ENCODE measurements at places on chromosomes 11 and 22. TPM values are rescaled to one million over a fixed set of nuclear protein-coding genes. Genes with fewer than 3 reads are reported as not detected.

- DNase-seq = peak; percentile 83
Measured at GRCh38 chr22:29040385-29041275, 21.0 kb downstream of the C22orf31 start.

DNA sequence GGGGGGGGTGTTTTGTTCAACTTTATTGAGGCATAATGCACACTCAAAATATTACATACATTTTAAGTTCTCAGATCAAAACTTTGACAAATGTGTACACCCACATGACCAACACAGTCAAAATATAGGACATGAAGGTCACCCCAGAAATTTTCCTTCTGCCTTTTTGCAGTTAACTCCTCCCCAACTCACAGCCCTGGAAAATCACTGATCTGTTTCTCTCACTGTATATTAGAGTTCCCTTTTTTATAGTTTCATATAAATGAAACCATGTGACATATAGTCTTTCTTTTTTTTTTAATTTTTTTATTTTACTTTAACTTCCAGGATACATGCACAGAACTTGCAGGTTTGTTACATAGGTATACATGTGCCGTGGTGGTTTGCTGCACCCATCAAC lies 4.6 kb downstream of the TMPRSS5 start:
- DNase-seq = no peak

DNA sequence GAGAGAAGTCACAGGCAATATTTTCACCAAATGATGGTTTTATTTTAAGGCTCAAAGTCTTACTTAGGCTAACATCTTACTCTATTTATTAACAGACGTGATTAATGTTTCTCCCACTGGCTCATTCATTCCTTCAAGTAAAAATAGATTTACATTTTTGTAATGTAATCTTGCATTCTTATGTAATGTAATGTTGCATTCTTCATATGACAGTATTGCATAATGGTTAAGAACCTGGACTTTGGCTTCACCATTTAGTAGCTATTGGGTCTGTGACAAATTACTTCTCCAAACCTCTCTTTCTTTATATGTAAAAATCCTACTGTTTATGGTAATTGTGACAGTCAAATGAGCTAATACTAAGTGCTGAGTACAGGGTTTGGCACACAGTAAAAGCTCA lies 3.3 kb upstream of the DIXDC1 start:
- DNase-seq = no peak

DNA sequence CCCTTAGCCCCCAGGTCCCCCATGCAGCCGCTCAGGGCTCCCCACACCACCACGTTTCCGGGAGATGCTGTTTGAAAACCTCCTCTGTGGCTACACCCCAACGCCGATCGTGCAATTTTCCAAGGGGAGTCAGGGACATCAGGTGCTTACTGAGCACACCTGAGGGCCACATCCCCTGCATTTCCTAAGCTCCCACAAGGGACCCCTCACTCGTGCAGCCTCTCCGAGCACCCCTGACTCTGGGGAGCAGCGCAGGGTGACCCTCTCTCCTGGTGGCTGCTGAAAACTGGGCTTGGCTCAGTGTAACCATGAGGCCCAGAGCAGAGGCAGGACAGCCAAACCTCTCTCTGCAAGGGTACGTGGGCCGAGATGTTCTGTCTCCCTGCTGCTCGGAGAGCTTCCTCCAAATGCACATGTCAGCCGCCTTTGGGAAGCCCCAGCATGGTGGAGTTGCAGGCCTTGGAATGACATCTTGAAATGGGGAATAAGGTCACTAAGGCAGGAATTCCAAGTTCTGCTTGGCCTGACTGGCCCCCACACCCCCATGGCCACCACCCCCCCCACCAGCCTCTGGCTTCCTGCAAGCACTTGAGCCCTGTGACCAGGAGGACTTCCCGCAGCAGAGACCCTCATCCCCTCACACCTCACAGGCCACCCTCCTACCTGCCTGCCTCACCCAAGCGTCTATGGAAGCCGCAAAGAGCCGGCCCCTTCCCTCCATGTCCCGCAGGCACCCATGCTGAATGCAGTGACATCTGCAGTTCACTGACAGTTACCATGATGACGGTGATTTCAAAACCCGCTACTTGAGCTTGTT lies 257.4 kb downstream of the BRD1 start:
- peak; percentile 2 for DNase-seq

DNA sequence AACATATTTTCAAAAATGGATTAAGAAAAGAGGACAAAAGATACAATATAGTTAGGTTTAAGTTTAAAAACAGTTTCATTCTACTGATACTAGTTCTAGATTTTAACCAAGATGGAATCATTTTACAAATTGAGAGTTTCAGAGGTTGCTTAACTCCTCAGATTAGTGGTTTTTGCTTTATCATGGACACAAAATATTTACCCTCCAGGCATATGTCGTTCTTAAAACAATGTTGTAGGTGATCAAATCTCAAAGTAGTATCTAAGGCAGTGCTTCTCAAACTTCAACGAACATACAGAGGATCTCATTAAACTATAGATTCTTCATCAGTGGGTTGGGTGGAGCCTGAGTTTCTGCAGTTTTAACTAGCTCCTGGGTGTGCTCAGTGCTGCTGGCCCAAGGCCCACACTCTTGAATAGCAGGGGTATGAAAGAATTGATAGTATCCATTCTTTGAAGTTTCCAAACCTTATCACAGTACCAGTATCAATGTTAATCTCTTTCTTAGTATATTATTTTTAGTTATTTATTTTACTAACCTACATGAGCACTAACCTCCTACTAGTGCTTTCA lies 48.0 kb downstream of the YAP1 start:
- DNase-seq = no peak

- no peak for DNase-seq
Measured at GRCh38 chr22:34161431-34162123, 241.3 kb upstream of the LARGE1 start.

- no peak for DNase-seq
Measured at GRCh38 chr11:70073871-70074371, 4.2 kb upstream of the ANO1 start.

- no peak for DNase-seq
Measured at GRCh38 chr11:124745835-124746620, 6.0 kb downstream of the VSIG2 start.

DNA sequence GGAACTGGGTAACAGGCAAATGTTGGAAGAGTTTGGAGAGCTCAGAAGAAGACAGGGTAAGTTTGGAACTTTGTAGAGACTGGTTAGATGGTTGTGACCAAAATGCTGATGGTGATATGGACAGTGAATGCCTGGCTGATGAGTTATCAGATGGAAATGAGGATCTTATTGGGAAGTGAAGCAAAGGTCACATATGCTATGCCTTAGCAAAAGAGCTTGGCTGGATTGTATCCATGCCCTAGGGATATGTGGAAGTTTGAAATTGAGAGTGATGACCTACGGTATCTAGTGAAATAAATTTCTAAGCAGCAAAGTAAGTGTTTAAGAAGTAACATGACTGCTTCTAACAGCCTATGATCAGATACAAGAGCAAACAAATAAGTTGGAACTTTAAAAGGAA lies 17.8 kb downstream of the BBOX1 start:
- DNase-seq = no peak

- no peak for DNase-seq
Measured at GRCh38 chr22:39470451-39471291, 13.9 kb downstream of the MGAT3 start.

- DNase-seq = no peak
Measured at GRCh38 chr22:44458044-44459020, 39.7 kb downstream of the RTL6 start.

- DNase-seq = no peak
Measured at GRCh38 chr22:36334821-36335603, 52.8 kb downstream of the MYH9 start.

DNA sequence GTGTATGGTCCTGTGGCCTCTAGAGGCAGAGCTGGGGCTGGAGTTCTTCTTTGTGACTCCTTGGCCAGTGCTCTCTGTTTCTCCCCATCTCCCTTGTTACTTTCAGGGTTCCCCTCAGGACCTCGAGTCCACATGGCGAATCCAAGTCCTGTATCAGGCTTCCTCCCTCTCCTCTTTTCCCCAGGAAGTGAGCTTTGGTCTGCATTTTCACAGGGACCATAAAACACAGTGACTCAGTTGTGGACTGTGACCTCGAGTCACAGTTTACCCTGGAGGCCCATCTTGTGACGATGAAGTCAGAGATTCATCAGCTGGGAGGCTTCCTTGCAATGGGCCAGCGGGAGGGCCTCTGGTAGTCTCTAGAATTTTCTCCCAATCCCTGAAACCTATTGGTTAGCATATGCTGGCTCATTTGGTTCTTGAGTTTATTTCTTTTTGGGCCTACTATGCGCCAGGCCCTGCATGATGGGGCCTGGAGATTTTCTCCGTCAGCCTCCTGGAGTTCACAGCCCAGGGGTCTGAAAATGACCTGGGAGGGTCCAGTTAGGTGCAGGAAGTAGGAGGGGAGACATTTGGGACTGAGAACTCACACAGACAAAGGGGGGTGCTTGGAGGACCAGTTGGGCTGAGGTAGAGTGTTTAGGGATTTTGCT lies 100.8 kb downstream of the KIAA1671 start:
- DNase-seq = no peak

- DNase-seq = no peak
Measured at GRCh38 chr11:11740073-11740702, 101.6 kb upstream of the USP47 start.

DNA sequence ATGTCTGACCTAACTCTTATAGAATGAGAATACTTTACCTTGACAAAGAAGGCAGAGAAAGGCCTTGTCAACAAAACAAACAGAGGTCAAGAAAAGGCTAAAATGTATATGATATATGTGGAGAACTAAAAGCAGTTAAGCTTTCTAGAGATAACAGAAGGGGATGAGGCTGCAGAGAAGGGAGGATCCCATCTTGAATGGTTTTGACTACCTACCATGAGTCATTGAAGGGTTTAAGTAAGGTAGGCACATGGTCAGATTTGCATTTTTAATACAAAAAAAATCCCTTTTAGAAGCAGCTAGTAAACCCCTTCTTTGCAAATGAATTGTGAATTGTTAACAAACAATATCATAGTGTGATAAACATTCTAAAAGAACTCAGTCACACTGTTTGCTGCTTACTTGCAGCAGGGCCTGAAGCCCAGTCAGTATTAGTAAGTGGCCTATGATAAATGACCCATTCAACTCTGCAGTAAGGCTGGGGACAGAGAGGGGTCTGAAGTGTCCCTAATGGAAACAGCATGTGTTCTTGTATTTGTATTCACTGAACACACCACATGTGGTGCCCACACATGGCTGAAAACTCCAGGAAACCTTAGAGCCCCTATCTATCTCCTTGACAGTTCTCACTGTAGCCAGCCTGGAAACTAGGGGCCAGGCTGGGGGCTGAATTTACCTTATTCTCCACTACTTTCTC lies 328.8 kb upstream of the PITPNB start:
- no peak for DNase-seq

- no peak for DNase-seq
Measured at GRCh38 chr11:113465786-113466185, 9.4 kb downstream of the DRD2 start.

DNA sequence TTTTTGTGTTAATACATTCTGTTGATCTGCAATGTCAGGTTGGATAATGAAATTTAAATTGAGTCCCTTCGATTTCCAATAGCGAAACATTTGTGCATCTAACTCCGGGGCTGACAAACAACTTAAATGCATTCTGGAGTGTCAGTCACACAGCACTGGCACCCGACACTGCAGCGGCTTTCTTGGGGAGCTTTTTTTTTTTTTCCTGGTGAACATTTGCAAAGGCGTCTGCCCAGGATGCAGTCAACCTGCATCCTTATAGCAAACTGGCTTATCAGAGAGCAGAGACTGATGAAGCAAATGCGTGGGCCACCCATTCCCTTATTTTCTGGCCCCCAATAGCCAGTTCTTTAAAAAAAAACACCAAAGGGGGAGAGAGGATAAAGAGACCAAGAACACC lies 1167.7 kb downstream of the LRRC4C start:
- DNase-seq = no peak

GRCh38 chr11:82356316-82356715 lies 377.3 kb downstream of the FAM181B start:
- no peak for DNase-seq

DNA sequence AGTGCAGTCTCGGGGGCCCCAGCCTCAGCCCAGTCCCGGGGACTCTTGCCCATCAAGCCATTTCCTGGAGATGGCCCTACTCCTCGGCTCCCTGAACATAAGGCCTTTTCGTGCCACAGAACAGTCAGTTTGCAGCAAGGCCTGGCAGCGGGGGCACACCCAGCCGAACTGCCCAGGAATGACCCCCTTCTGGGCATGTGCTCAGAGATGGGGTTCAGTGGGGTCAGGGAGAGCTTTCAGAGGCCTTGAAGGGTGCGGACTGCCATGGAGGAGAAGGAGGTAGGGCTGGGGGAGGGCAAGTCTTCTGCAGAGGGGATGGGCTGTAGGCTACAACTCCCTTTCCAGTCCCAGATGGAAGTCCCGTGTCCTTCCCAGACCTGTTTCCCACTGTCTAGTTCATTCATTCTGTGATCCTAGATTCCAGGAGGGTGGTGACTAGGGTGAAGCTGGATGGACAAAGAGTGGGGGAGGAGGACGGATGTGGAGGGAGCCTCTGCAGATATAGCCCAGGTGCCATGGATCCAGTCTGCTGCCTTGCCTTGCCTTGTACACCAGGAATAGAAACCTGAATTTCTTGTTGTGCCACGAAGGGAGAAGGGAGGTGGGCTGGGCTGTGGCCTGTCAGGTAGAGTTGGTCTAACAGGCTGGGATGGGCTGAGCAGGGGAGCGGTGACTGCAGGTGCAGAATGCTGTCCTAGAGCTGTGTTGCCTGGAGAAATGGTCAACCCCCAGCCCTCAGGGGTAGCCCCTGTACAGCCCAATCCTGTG lies 14.2 kb upstream of the OMP start:
- no peak for DNase-seq

DNA sequence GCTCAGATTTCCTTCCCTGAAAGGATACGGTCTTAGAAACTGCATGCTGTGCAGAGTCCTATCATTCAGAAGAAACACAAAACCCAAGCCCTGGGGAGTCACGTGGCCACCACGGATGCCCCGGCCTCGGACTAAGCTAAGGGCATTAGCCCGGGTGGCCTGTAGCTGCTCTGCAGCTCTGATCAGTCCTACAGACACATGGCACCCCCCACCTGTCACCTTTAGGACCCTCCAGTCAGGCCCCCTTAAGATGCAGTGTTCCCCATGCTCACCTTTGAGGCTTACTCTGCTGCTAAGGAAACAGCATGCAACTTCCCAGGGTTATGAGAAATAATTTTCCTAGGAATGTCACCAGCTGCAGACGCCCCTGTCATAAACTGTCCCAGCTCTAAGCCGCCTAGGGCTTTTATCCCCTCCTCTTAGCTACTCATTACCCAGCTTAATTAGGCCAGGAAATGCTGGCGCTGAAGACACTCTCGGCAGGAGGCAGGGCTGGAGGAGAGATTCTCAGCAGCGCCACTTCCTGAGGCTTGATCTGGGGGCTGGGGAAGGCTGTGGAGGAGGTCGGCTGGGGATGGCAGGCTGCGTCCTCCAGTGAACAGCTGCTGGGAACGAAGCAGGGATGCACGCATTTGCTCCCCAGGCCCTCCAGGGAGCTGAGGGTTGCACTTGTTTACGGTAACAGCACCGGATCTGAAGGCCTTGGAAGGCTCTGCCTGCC lies 47.2 kb upstream of the ADA2 start:
- no peak for DNase-seq

GRCh38 chr11:123478352-123478987 lies 48.4 kb downstream of the GRAMD1B start:
- peak; percentile 45 for DNase-seq

Gene STK33
- 12.4 TPM for total RNA-seq

Gene GAL3ST1
- 6.6 TPM for total RNA-seq

Gene OR51B5
- total RNA-seq = not detected

Gene TTC12
- 9.0 TPM for total RNA-seq

Gene UPK2
- not detected for total RNA-seq

Gene CCDC73
- not detected for total RNA-seq

Gene NEAT1
- total RNA-seq = 932 TPM

Gene MMP3
- total RNA-seq = not detected

Gene KCTD14
- 4.1 TPM for total RNA-seq

Gene B4GAT1
- 44.8 TPM for total RNA-seq

Gene CCDC83
- total RNA-seq = not detected

Gene SNX15
- total RNA-seq = 18.2 TPM

Gene ZC3H7B
- total RNA-seq = 74.1 TPM
